ENCODE measurements at places on chromosomes 3 and 15.

- DNase-seq = no peak
Measured at GRCh38 chr3:89808680-89809197, 701.3 kb downstream of the EPHA3 start.

GRCh38 chr3:14430706-14431451 is 28.5 kb downstream of the SLC6A6 start:
- no peak for DNase-seq

- no peak for DNase-seq
Measured at GRCh38 chr3:128614076-128614475, 36.5 kb downstream of the RPN1 start.

- no peak for DNase-seq
Measured at GRCh38 chr3:19427422-19428149, 279.3 kb downstream of the KCNH8 start.

- DNase-seq = no peak
Measured at GRCh38 chr3:108487439-108487838, 23.0 kb downstream of the MYH15 start.

- DNase-seq = peak; percentile 90
Measured at GRCh38 chr3:49813497-49814174, at the start of gene UBA7. Gene UBA7, minus strand, starts transcription at chr3:49813953. Its CDS starts 166 bp downstream, at chr3:49813787.

- DNase-seq = no peak
Measured at GRCh38 chr3:62874711-62875557, at the start of gene CADPS. Gene CADPS, minus strand, starts transcription at chr3:62875416. Its CDS starts 387 bp downstream, at chr3:62875029.

DNA sequence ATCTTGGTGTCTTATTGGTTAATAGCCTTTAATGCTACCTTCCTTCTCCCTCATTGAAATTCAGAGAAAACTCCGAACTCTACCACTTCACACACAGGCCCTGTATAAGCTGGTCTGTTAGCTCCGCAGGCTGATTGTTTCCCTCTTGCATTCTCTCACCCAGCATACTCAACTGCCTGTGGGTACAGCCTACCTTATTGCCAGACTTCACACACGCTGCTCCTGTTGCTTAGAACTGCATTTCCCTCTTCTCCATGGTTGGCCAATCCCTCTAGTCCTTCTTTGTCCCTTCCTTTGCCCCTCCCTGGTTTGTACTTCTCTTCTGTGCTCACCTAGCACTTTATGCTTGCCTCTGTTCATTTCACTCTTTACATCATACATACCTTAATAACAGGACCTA is 92.9 kb upstream of the PRTG start:
- no peak for DNase-seq

GRCh38 chr3:50316657-50317242 is 5.8 kb downstream of the HYAL2 start:
- DNase-seq = no peak

DNA sequence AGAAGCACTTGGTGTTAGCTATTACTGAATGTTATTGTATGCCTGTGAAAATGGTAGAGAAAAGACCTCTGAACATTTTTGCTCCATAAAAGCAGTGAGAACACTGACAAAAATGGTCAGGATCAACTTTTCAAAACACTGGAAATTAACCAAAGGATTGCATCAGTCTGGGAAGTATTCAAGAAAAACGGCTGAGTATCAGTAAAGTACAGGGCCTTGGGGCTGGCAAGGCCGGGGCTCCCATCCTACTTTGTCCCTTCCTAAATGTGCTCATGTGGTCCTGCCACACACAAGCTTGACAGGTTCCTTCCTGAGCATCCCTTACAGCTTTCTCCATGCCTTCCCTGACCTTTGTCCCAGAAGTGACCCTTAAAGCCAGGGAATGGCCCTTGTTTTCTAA is 84.0 kb downstream of the CFAP20DC start:
- no peak for DNase-seq

- DNase-seq = no peak
Measured at GRCh38 chr15:60536951-60537350, 58.0 kb upstream of the ICE2 start.

GRCh38 chr15:27583651-27584050 is 515.5 kb downstream of the OCA2 start:
- DNase-seq = no peak

GRCh38 chr15:44340410-44340809 is 51.9 kb downstream of the GOLM2 start:
- DNase-seq = no peak

DNA sequence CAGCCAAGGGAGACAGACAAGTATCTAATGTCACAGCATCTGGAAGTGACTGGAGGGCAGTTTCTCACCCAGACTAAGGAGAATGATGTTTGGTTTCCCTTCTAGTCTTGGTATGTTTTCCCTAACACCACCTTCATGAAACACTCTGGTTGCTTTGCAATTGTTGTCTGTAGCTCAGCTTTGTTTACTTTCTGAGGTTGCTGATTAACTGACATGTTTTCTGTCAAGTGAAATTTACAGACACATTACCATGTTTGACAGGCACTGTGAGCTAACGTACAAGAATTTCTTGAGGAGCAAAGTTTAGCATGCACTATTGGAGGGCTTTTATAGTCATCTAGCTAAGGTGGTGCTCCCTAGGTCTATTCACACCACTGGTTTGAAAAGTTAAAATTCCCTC is 131.6 kb upstream of the NECTIN3 start:
- DNase-seq = no peak

DNA sequence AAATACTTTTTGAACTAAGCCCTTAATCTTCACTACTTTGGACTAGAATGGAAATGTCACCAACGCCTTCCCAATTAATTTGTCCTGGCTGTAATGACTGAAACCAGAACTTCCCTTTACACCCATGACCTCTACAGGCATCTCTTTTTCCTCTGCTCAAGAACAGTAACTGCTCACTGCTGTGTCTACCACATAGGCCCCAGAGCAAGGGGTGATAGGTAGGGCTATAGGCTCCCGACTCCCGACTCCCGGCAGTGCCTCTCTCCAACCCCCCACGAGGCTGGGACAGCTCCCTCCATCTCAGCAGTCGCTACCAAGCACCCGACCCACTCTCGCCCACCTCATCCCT is 384 bp upstream of the LEKR1 start:
- DNase-seq = peak; percentile 48

DNA sequence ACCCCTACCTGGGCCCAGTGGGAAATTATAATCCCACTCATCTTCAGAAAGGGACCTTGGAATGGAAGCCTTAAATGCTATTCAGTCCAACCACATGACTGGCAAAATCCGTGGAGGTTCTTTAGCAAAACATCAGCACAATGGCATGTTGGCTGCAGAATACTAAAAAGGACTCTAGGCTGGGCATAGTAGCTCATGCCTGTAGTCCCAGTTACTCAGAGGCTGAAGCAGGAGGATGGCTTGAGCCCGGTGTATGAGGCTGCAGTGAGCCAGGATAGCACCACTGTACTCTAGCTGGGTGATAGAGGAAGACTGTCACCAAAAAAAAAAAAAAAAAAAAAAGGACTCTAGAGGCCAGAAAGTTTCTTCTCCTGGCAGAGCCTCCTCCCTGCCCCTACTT is 60.6 kb upstream of the RYK start:
- no peak for DNase-seq

GRCh38 chr15:72971766-72972165 is 80.5 kb upstream of the NEO1 start:
- DNase-seq = no peak

DNA sequence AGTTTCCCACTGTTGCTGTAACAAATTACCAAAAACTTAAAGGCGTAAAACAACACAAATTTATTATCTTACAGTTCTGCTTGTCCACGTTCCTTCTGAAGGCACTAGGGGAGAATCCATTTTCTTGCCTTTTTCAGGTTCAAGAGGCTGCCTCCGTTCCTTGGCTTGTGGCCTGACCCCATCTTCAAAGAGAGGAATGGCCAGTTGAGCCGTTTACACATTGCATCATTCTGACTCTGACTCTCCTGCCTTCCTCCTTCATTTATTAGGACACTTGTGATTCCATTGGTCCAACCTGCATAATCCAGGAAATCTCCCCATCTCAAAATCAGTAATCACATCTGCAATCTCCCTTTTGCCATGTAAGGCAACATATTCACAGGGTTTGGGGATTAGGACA is 122.7 kb upstream of the BHLHE40 start:
- DNase-seq = no peak

DNA sequence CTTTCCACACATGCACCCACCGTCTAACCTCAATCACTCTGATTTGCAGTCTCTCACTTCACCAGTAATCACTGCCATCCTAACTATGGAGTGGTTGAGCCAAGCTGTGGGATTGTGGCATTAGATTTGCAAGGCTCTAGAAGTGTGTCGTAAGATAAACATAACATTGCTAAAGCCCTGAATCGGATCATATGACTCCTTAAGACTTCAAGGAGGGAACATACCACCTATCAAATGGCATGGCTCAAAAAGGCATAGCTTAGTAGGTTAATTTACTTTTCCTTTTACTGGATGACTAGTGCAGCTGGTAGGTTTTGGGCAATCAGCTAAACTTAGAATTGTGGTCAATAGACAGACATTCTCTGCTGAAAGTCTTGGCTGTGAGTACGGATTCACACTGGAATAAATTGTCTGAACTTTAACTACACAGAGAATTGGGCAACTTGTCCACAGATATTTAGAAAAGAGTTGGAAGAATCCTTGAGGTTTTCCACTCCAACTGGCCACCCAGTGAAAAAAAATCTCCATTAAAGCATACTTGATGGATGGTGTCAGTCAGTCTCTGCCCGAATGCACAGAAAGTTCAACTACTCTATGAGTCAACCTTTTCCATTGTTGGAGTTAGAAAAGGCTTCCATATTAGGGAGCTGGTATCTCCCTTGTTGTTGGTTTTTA is 476.7 kb upstream of the CBLB start:
- DNase-seq = no peak

GRCh38 chr3:36393563-36393962 is 13.3 kb downstream of the STAC start:
- peak; percentile 93 for DNase-seq

DNA sequence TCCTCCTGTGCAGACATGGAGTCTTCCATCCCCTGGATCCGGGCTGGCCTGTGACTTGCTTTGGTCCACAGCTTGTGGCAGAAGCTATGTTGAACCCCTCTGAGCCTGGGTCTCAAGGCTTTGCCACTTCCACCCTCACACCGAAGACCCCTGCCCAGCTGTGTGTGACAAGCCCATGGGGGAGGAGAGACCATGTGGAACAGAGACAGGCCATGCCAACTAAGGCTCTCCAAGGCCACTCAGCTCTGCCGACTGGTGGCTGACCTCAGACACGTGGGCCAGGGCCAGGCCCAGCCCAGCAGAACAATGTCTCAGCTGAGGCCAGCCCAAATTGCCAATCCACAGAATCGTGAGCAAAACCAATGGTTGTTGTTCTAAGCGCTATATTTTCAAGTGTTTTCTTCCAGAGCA is 16.4 kb upstream of the CFAP100 start:
- DNase-seq = no peak

GRCh38 chr3:110311541-110311940 is 760.1 kb upstream of the NECTIN3 start:
- no peak for DNase-seq

DNA sequence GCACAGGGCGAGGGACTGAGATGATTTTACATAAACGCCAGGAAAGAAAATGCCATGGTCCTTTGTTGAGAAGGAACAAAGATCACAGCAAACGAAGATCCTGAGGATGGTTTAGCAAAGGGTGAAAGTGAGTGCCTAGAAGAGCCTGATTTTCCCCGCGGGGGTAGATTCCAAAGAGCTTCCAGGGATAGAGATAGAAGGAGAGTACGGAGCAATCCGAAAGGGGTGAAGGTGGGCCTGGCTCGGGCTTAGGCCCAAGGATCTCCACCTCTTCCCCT is 977 bp downstream of the CDC25A start:
- DNase-seq = no peak

GRCh38 chr3:42849017-42849416 is 26.7 kb downstream of the CYP8B1 start:
- no peak for DNase-seq

DNA sequence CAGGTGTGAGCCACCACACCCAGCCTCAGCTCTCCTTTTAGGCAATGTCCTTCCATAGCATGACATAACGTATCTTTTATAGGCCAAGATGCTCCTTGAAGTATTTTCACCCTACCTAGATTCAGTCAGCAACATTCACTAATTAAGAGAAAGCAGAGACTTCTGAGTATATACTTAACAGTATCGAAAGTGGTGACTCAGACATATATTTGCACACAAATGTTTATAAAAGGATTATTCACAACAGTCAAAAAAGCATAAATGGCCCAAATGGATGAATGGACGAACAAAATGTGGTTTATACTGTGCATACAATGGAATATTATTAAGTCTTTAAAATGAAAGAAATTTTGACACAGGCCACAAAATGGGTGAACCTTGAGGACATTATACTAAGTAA is 108.6 kb downstream of the ZNF385D start:
- DNase-seq = no peak

- DNase-seq = peak; percentile 94
Measured at GRCh38 chr3:172550347-172550943, 27.2 kb upstream of the TNFSF10 start.

DNA sequence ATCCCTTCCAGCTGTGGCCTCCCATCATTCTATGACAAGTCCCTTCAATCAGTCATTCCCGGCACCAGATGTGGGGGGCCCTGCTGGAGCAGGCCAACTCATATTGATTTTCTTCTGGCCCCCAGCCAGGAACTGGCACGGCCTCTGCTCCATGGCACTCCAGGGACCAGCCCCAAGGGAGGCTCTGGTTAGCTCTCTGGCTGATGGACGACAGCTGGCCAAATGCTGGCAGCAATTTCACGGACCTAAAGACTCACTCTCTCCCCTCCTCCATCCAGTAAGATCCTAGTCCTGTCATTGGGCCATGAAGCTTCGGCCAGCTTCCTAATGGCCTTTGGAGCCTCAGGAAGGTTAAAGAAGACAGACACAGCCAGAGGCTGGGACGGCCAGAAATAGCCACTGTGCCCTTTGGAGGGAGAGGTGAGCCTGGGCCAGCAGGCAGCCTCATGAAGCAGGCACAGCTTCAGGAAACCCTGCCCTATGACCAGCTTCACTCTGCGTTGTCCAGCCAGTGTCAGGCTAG is 131.0 kb downstream of the MEX3B start:
- no peak for DNase-seq

- DNase-seq = peak; percentile 0
Measured at GRCh38 chr15:83283138-83283812, 1.2 kb downstream of the BNC1 start.

GRCh38 chr3:123088387-123088786 is 21.6 kb downstream of the PDIA5 start:
- no peak for DNase-seq

DNA sequence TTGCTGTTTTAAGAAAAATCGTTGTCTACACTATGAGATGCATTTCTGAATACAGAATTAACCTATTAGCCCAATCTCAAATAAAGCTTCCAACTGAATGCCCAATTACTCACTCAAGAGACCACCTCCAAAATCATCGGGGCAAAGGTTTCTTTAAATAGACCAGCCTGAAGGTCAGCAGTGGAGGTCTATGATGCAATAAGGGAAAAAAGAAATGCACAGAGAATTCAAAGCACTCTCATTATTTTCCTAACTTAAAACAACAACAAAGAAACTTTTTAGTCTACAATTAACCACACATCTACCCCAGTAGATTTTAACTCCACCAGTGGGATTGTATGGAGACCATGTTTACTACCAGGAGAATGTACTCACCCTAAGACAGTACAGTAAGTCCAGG is 657.7 kb upstream of the CCDC54 start:
- DNase-seq = no peak

- DNase-seq = no peak
Measured at GRCh38 chr3:36813305-36813704, 49.0 kb upstream of the DCLK3 start.

- DNase-seq = no peak
Measured at GRCh38 chr3:150074277-150074676, 103.6 kb upstream of the PFN2 start.

Data from inflammatory macrophage treated with lipopolysaccharide for 4 hours (primary cell).